ENCODE measurements at places on chromosomes 12 and 14.

DNA sequence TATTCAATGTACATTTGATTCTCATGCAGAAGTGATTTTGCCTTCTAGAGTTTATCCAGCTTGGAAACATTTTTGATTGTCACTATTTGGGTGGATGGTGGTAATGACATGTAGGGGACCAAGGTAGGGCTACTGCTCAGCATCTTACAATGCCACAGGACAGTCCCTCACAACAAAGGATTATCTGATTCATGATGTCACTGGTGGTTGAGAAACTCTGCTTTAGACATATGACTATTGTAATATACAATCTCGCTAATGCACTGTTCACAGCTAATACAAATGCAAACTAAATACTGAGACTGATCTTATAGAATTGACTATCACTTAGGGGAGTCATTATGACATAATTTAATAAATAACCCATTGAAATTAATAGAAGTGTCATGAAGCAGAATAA is 60.4 kb upstream of the BTG1 start:
- DNase-seq: no peak

DNA sequence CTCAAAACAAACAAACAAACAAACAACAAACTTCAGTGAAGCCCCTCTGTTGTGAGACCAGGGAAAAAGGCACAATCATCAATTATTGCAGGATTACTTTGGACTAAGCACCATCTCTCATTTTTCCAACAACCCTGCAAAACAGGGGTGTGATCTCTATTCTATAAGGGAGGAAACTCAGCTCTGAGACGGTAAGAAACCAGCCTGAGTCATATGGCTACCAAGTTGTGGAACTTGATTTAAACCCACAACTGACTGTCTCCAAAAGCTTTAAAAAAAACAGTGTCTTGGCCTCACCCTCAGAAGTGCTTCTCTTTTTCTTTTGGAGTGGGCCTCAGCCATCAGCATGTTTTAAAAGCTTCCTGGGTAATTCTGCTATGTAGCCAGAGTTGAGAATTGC is 49.8 kb downstream of the RIN3 start:
- DNase-seq: peak; percentile 70

DNA sequence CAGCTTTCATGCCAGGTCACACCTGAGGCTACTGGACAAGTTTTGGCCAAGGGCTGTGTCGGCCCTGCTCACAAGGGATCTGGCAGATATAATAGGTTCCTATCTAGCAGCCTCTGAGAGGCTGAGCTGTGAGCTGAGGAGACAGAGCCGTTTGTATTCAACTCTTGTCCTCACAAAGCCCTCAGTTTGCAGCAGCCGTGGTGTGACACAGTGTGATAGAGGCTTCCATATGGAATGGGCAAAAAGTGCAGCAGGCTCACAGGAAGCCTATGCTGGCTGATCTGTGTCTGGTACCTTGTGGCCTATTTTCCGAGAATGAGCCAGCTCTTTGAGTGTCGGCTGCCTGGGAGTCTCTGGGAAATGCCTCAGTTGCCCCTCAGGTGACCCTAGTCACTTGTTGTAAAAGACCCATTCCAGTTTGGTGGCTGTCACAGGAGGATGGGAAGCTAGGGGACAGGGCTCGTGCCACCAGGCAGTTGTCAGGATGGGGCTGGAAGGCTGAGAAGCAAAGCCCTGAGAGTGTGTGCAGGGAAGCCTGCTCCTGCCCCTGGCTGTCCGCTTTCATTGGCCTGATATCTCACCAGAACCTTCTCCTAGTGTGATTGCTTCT is 16.1 kb downstream of the VRTN start:
- DNase-seq: no peak

DNA sequence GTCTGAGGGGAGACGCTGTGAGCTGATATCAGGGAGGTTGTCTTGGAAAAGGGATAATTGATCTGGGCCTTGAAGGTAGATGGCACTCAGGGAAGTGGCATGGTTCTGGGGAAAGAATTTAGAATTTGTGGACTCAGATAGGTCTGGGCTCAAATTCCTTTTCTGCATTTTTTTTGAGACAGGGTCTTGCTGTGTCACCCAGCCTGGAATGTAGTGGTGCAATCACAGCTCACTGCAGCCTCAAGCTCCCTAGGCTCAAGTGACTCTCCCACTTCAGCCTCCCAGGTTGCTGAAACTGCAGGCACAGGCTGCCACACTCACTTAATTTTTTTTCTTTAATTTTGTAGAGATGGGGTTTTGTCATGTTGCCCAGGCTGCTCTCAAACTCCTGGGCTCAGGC is 98.1 kb upstream of the NCOR2 start:
- no peak for DNase-seq

DNA sequence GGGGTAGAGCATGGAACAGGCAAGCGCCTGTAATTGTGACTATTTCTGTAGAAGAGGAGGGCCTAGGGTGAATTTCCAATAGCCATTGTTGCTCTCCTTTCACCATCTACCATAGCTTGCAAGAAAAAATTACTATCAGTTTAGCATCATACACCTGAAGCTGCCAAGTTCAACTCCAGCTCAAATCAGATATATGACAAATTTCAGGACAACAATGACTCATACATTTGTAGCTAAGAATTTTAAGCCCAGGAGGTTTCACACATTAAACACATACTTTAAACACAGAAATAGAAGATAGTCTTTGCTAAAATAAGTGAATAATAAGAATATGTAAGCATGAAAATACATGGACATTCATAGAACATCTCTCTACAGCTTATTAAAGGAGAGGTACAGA is 17.6 kb upstream of the G2E3 start:
- no peak for DNase-seq

- peak; percentile 60 for DNase-seq
These were observed 497.6 kb downstream of the SLC16A7 start for GRCh38 chr12:60093428-60093827.

- no peak for DNase-seq
These were observed 8.9 kb downstream of the SLC7A8 start for GRCh38 chr14:23174296-23175184.

DNA sequence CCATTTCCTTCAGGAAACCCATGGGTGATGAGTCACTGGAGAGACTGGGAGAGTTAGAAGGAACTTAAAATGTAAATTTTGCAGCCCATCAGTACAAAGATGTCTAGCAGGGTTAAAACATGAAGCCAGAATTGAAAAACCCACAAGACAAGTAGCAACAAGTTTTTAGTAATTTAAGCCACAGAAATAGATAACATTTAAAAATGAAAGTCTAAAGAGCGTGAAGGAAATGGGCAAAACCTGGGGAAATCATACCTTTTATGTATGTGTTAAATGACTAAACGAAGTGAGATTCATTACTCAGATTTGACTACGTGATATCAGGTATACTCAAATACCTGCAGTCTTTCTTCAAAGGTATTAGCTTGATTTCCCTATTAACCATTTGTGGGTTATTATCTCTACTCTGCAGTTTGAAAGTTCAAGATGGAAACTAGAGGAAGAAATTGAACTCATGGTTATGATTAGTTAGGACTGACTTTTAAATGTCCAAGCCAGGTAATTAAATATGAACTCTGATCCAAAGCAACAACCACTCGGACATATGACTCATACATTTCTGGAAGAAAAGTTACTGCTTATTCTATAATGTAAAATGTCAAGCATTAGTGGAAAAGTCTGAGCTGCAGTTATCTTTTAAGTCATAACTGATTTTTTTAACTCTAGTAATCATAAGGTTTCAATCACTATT is 84.1 kb downstream of the ITPR2 start:
- peak; percentile 39 for DNase-seq

- no peak for DNase-seq
These were observed 23.8 kb downstream of the BAZ1A start for GRCh38 chr14:34851395-34851794.

GRCh38 chr12:92289629-92290349 is 144.1 kb upstream of the BTG1 start:
- no peak for DNase-seq

DNA sequence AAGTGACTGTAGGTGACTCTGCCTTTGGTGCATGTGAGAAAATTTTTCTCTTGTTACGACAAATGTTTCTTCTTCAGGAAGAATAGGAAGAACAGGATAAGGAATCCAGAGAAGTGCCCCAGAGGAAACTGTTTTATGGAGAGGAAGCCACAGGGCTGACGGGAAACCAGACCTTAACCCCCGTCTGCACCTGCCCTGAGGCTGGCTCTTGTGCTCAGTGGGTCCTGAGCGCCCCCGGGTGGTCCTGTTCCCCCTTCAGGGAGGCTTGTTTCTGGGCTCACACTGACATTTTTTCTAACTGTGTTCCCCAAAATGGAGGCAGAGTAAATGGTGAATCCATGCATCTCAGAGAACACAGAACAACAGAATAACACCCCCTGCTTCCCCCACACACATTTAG is 691.8 kb downstream of the TMEM121 start:
- peak; percentile 63 for DNase-seq

GRCh38 chr12:109524466-109525278 is 47.2 kb downstream of the UBE3B start:
- no peak for DNase-seq

DNA sequence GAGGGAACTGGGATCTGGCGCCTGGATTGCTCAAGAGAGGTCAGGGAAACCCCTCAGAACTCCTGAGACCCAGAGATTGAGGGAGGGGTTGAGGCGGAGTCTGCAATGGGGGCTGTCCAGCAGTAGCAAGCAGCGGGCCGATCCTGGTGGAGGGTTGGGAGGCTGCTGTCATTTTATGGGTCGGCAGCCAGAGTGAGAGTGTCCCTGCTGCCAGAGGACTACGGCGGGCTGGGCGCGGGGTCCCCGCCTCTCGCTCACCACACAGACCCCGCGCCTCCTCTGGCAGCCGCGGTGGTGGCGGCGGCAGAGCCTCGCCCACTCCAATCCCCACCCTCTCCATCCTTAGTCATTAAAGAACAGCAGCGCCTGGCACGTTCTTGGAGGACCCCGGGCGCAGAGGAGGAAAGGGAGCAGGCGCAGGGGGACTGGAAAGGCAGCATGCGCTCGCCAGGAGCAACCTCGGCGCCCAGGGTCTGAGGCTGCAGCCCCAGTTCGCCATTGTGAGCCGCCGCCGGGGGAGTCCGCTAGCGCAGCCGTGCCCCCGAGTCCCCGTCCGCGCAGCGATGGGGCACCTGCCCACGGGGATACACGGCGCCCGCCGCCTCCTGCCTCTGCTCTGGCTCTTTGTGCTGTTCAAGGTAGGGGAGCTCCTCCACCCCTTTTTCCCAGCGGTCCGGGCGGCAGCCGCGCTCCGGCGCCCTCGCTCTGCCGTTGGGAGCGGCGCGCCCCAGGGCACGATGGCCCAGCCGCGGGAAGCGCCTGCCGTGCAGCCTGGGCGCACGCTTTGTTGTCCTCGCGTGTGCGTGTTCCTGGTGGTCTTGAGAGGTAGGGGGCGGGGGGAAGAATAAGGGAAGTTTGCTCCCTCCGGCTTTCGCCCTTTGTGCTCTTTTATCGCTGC is at the start of gene PTPRO:
Gene PTPRO (plus strand): TSS at position 345 of the 898 bp plus-strand sequence.
- DNase-seq: peak; percentile 21

DNA sequence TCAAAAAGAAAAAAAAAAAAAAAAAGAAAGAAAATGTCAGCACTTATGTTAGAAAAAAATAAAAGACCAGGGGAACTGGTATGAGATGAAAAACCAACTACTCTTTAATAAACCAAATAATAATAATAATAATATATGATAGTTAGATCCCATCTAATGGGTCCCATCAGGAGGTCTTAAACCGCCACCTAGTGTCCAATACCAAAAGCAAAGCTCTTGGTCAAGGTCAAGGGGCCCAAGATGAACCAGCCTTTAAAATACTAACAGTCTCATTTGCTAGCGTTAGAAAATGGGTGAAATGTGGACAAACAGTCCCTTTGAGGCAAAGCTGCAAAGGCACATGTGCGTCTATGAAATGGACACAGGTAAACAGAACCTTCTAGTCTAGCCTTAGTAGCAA is 12.3 kb downstream of the BRAP start:
- peak; percentile 58 for DNase-seq

DNA sequence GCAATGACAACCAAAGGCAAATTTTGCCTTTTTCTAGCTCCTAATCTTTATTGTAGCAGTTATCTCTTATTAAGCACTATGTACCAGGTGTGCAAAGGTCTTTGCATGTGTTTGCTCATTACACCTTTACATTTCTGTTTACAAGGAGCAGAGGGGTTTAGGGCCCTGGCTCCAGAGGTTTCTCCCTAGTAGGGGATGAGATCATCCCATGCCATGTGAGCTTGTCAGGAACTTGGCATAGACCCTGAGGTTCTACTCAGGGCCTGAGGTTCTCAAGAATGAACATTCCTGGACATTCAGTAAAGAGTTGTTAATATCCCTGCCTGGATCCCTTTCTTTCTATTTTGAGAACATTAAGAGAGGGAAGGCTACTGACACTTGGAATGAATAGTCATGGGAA is 292.0 kb downstream of the RPAP3 start:
- no peak for DNase-seq

GRCh38 chr14:23573384-23574015 is 5.1 kb downstream of the JPH4 start:
- DNase-seq: no peak

GRCh38 chr14:97707603-97708002 is 910.4 kb downstream of the VRK1 start:
- peak; percentile 70 for DNase-seq

DNA sequence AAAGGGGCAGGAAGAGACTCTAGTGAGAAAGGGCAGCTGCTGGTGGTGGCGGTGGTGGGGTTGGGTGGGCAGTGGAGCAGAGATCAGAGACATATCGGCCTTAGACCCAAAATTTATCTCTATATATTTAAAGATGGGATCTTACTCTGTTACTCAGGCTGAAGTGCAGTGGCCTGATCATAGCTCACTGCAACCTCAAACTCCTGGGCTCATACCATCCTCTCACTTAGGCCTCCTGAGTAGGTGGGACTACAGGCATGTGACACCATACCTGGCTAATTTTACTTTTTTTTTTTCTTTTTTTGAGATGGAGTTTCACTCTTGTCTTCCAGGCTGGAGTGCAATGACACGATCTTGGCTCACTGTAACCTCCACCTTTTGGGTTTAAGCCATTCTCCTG is 18.6 kb upstream of the ITGA5 start:
- no peak for DNase-seq

GRCh38 chr12:27474344-27474743 is 27.8 kb downstream of the SMCO2 start:
- no peak for DNase-seq

DNA sequence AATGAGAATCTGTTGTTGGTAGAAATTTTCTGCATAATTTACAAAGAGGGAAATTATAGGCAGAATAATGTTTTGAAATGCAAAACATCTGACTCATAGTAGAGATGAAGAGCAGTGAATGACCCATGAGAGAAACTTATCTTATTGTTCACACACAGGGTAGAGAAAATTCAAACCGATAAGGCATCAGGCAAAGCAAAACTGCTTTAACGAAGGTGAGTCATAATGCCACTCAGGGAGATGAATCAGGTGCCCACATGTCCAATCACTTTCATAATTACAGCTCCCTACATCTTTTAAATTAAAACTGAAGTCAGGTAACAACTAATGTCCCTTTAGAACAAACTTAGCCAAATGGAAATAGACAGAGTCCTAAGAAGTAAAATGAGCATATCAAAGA is 265.6 kb upstream of the GARIN6 start:
- DNase-seq: no peak

- no peak for DNase-seq
These were observed 9.1 kb downstream of the ATP6V0A2 start for GRCh38 chr12:123721245-123721644.

- no peak for DNase-seq
These were observed 170.0 kb upstream of the RMST start for GRCh38 chr12:97292588-97292987.

- DNase-seq: no peak
These were observed 24.7 kb upstream of the ANO6 start for GRCh38 chr12:45191239-45191638.

All from hematopoietic multipotent progenitor cell treated with erythropoietin and hydrocortisone succinate and interleukin-3 and kit ligand, for 4 days (in vitro differentiated cells).